A172 (cell line): ENCODE measurements at places on chromosomes 4 and X. TPM values are rescaled to one million over a fixed set of nuclear protein-coding genes. Genes with fewer than 3 reads are reported as not detected.
A peak's percentile ranks its signal among the peaks of the same experiment; 100 is the strongest.

DNA sequence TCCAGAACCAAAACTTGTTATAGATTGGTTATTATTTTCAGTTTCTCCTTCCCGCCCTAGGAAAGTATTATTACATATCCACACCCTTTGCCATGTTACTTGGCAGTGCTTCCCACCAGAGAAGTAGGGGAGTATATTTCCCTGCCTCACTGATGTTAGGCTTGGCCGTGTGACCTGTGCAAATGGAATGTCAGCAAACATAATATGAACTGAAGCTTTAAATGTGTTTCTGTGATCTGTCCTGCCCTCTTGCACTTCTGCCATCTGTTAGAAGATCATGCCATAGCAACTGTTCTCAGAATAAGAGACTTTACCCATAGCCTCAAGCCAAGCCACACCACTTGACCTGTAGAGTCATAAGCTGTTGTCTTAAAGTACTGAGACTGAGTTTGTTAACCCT is 36.7 kb upstream of the NEUROG2 start:
- peak; percentile 2 for DNase-seq

DNA sequence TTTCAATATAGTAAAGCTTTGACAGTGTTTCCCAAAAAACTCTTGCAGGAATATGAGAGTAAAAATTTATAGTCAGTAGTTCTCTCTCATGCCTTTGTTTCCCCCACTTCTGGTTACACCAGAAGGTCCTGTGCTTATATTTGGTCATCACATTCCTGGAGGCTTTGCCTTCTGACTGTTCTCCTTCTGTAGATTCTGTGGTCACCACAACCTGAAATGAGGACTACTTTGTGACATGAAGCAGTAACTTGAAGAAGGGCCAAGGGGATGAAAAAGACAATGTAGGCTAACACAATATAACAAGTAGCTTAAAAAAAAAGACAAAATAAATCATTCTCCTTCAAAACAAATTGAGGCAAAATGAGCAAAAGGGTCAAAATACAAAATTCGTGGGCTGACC is 366.2 kb upstream of the NR3C2 start:
- DNase-seq, result no peak

DNA sequence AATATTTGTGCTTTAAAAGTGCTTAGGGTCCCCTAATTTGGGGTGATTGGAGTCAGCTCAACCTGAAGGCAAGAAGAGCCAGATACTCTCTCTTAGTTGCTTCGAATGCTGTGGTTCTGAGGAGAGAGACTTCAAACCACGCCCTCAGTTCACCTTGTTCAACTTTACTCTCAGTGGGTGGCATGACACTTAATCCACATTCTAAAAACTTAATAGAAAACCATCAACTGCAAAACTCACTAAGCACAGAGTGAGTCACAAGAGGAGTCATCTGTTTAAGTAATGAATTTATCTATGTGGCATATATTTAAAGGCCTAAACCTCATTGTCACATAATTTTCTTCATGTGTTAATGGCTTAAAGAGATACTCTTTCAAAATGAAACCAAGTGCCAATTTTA is 99.5 kb upstream of the SLC4A4 start:
- DNase-seq, result peak; percentile 18

DNA sequence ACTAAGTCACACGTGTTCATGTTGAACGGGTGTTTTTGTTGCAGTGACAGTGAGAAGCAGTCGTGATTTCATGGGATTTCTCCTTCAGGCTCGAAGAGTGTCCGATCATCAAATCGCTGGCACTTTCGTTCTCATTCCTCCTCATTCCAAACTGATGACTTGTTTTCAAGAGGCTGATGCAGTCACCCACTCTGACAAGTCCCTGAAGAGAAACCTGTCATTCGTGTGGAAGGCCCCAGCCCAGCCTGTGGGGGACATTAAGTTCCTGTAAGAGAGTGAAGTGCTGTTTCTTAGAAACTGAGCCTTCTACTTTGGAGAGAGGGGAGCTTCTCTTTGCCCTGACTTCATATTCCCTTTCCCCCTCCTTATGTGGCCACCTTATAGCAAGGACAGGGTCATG is 8.0 kb downstream of the REELD1 start:
- peak; percentile 75 for DNase-seq

GRCh38 chrX:44344194-44344593 is 722 bp upstream of the EFHC2 start:
- no peak for DNase-seq

- no peak for DNase-seq
Measured at GRCh38 chrX:124209792-124210576, 122.5 kb upstream of the TEX13D start.

- DNase-seq, result peak; percentile 40
Measured at GRCh38 chr4:110550260-110550659, 72.6 kb downstream of the PITX2 start.

- DNase-seq, result no peak
Measured at GRCh38 chrX:140505421-140506337, 810 bp upstream of the SOX3 start.

DNA sequence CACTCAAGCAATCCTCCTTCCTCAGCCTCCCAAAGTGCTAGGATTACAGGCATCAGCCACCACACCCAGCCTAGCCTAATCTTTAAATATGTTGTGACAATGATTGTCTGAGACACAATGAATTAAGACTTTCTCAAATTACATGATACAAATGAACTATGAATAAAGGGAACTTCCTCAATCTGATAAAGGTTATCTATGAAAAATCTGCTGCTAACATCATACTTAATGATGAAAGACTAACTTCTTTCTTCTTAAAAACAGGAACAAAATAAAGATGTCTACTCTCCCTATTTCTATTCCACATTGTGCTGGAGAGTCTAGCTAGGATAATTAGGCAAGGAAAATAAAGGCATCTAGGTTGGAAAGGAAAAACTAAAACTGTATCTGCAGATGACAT is 60.0 kb downstream of the PDHA1 start:
- no peak for DNase-seq

- no peak for DNase-seq
Measured at GRCh38 chr4:111501946-111502345, 643.3 kb upstream of the FAM241A start.

GRCh38 chr4:107131295-107131694 is 95.2 kb upstream of the DKK2 start:
- DNase-seq, result peak; percentile 1

- no peak for DNase-seq
Measured at GRCh38 chrX:30643313-30643821, 9.9 kb upstream of the GK start.

GRCh38 chr4:69056921-69057550 is 39.2 kb upstream of the UGT2B7 start:
- no peak for DNase-seq

DNA sequence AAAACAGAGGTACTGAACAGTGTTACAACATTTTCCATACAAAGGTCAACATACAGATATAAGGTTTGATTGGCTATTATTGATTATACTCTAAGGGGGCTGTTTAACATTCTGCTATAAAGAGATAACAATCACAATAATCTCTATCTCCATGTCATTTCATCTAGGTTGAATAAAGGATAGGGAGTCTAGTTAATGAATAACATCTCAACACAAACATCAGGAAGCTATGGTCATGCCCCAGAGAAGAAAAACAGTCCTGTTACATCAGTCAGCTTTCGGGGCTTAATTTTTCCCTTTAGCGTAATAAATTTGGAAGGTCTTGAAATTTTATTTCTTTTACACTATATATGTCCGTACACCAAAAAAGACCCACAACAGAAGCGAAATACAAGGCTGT is 41.5 kb upstream of the DCAF8L2 start:
- no peak for DNase-seq

DNA sequence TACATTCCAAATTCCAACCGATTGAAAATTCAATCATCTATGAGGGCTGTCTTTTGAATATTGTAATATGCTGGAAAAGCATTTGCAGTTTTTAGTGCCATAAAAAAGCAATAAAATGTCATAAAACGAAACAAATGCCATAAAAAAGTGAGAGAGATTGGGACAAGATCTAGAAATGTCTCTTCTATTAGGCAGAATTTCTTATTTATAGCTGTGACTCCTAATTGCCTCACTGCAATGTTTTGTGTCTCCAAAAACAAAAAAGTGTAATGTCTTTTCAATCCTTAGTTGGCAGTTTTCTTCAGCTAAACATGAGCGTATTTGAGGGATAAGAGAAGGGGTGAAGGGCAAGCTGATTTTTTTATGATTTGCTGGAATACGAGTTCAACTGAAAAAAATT is 153.9 kb downstream of the NAF1 start:
- no peak for DNase-seq

DNA sequence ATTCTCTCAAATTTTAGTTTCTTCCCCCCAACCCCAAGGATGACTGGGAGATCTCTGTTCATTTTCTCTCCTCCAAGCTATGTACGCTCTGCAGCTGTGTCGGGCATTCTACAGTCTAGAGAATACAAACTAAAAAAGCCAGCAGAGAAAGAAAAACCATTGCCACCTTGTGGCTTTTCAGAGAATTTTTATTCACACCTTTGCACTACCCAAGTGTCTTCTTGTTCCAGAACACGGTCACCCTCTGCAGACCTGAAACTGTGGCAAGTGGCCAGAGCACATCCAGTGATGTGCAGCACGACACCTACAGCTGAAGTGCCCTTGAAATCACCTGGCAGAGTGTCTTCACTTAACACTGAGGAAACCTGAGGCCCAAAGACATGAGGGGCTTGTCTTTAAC is 68.6 kb downstream of the CHST7 start:
- peak; percentile 45 for DNase-seq

DNA sequence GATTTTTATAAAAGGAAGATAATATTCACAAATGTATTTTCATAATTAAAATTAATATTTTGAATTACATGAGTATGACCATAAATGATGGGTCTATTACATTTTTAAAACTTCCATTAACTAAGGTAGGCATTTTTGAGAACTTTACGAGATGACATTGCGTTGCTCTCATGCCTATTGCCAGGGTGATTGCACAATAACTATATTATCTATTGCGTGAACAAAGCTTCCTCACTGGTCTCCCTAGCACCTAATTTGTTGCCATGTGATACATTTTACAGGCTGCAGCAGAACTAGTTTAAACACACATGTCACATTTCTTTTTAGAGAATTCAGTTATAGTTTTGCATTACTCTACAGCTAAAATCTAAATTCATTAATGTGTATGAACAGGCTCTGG is 289.7 kb upstream of the GRID2 start:
- no peak for DNase-seq

DNA sequence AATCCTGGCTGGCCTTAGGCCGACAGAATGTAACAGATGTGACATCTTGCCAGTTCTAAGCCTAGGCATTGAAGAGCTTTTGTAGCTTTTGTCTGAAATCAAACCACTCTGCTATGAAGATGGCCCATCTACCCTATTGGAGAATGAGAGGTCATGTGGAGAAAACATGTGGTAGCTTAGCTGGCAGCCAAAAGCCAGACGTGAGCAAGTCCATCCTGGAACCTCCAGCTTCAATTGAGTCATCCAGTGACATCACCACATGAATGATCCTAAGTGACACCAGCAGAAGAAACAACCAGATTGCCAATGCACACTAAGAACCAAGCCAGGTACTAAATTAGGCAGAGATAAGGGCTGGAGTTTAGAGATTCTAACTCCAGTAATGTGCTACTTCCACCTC is 154.8 kb upstream of the ZFP42 start:
- DNase-seq, result peak; percentile 19

DNA sequence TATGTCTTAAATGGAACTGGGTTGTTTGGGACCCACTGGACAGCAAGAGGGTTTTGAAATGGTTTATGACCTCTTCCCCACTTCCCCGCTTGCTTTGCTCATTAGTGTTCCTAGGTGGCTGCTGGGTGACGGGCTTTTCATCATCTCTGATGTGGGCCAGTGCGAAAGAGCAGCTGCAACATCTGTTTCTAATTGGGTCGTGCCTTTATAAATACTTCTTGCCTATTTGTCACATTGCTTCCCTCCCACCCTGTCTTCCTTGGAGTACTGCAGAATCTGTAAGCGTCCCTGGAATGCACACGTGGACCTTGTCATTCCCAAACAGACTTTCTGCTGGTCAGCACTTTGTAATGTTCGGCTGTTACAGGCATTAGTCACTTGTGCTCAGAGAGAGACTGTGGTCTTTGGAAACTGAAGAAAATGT is 35.2 kb downstream of the SEPTIN11 start:
- DNase-seq, result peak; percentile 92

GRCh38 chrX:70908541-70908940 is at the start of gene TEX11:
TSS of gene TEX11 (minus strand) at chrX:70908711. CDS start at chrX:70907789, 922 bp downstream.
- DNase-seq, result no peak

DNA sequence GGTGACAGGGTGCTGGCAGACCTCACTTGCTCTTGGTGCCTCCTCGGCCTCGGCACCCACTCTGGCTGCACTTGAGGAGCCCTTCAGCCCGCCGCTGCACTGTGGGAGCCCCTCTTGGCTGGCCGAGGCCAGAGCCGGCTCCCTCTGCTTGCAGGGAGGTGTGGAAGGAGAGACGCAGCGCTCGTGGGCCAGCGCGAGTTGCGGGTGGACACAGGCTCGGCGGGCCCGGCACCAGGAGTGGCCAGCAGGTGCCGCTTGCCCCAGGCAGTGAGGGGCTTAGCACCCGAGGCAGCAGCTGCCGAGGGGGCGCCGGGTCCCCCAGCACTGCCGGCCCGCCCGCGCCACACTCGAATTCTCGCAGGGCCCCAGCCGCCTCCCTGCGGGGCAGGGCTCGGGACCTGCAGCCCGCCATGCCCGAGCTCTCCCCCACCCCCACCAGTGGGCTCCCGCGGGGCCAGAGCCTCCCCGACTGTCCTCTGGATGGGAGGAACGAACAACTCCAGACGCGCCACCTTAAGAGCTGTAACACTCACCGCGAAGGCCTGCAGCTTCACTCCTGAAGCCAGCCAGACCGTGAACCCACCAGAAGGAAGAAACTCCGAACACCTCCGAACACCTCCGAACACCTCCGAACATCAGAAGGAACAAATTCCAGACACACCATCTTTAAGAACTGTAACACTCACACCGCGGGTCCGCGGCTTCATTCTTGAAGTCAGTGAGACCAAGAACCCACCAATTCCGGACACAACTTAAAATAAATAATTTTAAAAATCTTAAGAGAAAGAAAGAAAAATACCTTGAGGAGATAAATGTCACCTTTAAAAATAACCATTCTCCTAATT is 311.1 kb upstream of the SLC7A11 start:
- no peak for DNase-seq

DNA sequence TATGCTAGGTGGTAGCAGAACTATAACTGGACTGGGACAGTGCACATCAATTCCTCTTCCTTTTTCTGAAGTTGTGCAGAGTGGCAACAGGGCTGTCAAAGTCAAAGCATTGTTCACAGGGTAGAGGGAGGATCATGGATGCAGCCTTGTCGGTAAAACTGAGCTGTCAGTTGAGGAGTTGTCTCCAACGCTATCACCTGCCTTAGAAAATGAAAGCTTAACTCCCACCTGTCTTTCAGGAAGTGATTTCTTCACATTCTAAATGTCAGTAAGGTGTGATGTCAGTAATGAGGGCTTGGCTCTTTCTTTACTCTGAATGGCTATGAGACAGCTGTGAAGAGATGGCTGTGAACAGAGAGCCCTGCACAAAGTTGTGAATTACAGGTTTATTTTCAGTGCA is 66.4 kb upstream of the BANK1 start:
- DNase-seq, result no peak

MORF4L2 gene
- total RNA-seq, result 347 and 427 TPM in 2 replicates

XAGE2 gene
- 0.22 TPM in 1 of 2 replicates, not detected in the other for total RNA-seq

SUPT20HL1 gene
- total RNA-seq, result not detected in 2 replicates

S100P gene
- not detected in 2 replicates for total RNA-seq

AFF1 gene
- total RNA-seq, result 5.4 and 5.8 TPM in 2 replicates

PDCL2 gene
- 2.9 TPM in 1 of 2 replicates, not detected in the other for total RNA-seq

PLAC1 gene
- 0.38 and 2.8 TPM in 2 replicates for total RNA-seq

BBS12 gene
- total RNA-seq, result 3.3 and 5.2 TPM in 2 replicates

FMR1NB gene
- not detected in 2 replicates for total RNA-seq
